ENCODE measurements at places on chromosomes 2 and 18.

DNA sequence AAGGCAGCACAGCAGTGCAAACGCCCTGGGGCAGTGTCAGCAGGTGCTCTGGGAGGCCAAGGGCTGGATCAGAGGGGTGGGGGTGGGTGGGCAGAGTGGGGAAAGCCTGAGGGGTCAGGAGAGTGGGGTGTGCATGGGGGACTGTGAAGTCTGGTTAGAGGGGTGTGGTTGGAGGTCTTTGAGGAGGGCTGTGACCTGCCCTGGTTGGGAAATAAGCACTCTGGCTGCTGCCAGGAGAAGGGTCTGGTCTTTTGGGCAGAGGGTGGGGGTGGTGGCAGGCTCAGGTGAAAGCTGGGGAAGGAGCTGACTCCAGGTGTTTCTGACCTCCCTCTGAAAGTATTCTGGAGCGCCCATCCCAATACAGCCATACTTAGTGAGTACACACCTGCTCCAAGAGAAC, 4.2 kb downstream of the ALPI start:
- DNase-seq: no peak

- no peak for DNase-seq
Observed at GRCh38 chr18:38971881-38972280, 1406.3 kb upstream of the CELF4 start.

DNA sequence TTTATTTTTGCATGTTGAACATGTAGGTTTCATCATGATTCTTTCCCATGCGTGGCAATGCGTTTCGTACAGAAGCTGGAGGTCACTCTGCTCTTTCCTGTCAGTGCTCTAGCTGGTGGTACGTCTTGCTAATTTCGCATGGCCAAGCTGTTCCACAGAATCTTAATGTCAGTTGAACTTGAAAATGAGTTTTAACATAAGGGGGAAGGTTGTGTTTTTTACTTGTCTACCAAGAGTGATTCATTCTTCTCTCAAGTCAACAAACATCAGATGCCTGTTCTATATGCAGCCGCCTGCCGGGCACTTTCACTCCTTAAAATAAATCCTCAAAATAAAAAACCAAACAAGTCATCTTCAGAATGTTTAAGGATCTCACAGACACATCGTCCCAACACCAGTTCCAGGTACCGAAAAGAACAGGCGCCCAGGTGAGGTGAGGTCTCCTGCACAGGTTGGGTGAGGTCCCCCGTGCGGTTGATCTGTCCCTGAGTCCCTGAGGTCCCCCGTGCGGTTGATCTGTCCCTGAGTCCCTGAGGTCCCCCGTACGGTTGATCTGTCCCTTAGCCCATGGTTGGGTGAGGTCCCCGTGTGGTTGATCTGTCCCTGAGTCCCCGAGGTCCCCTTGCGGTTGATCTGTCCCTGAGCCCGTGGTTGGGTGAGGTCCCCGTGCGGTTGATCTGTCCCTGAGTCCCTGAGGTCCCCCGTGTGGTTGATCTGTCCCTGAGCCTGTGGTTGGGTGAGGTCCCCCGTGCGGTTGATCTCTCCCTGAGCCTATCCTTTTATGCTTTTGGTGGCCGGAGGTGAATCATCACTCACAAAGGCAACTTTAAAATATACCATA, 57.0 kb upstream of the KCNG2 start:
- no peak for DNase-seq

DNA sequence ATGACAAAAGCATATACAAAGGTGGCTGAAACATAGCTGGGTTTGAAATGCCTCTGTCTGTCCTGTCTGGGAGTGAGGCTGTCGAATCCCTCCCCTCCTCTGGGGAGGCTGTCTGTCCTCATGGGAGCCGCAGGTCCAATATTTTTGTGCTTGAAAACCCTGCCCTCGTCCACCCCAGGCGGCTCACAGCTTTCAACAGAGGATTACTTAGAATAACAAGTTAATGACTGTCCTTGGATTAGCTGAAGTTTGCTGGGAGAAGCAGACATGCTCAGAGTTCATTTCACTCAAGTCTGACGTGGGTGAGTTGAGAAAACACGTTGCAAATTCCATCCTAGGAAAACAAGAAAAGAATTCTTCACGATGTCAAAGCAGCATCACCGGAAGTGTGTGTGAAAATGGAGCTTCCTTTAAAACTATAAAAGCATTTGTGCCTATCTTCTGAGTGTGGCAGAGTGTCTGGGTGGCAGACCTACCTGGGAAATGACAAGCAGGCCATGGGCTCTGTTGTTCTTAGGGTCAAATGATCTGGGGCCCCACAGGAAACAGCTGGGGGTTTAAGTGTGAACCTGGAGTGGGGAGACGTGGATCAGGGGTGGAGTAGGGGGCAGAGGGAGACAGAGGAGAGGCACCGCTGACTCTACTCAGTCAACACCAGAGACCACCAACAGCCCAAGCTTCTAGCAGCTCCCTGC, 77.1 kb downstream of the DDX1 start:
- DNase-seq: peak; percentile 53

DNA sequence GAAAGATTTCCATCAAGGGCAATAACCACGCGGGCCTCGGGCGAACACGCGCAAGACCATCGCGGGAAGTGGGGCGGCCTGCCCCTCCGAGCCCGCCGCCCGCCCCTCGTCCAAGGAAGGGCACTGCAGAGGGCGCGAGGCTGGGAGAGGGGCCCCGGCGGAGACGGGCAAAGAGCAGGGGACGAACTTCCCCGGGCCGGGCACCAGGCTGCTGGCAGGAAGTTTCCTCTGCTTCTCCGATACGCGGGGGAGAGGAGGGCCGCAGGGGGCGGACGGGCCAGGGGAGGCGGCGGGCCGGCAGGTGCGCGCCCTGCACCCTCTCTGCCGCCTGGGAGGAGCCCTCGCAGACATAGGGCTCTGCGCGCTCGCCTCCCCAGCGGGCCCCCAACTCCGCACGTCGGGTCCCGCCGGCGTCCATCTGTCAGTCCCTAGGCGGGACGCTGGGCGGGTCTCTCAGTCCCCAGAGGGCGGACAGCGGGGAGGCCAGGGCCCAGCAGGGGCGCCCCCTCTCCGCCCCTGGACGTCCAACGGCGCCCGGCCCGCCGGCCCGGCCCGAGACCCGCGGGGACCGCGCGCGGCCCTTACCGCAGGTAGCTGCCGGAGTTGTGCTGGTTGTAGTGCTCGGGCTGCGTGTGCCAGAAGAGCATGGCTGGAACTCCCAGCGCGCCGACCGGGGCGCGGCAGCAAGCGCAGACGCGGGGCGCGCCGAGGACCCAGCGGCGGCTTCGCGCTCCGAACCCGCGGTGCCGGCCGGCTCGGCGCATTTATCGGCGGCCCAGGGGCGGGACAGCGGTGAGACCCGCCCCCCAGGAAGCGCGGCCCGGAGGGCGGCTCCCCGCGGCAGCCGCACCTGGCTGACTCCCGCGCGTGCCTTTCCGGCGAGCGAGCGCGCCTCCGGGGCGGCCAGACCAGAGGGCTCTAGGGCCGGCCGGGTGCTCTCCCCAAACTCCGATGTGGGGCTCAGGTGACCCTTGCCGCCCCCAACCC, at the start of gene TFCP2L1:
Gene TFCP2L1, minus strand, starts transcription at position 740 of the 987 bp plus-strand sequence. Its CDS starts 93 bp downstream, at position 647.
- no peak for DNase-seq

- no peak for DNase-seq
Observed at GRCh38 chr2:230246206-230246605, 20.7 kb downstream of the SP140 start.

DNA sequence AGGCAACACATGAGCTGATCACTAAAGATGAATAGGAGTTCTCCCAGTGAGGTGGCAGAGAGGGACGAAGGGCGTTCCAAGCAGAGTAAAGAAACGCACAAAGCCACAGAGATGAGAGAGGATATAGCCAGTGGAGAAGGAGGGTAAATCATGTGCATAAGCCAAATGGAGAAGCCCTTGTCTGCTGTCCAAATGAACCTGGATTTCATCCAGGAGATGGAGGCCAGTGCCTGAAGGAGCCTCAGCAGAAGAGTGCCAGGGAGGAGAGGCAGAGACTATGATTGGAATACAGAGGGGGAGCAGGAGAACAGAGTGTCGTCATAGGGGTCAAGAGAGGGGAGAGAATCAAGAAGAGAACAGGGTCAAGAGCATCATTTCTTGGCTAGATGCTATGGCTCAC, 48.9 kb upstream of the STPG4 start:
- no peak for DNase-seq

GRCh38 chr2:175353275-175353674, 171.8 kb upstream of the ATP5MC3 start:
- DNase-seq: no peak

GRCh38 chr2:215817046-215817445, 196.3 kb downstream of the MREG start:
- DNase-seq: no peak

GRCh38 chr18:30405038-30405437, 637.5 kb downstream of the DSC3 start:
- DNase-seq: no peak

GRCh38 chr18:57915865-57916582, 112.9 kb upstream of the ATP8B1 start:
- DNase-seq: no peak

DNA sequence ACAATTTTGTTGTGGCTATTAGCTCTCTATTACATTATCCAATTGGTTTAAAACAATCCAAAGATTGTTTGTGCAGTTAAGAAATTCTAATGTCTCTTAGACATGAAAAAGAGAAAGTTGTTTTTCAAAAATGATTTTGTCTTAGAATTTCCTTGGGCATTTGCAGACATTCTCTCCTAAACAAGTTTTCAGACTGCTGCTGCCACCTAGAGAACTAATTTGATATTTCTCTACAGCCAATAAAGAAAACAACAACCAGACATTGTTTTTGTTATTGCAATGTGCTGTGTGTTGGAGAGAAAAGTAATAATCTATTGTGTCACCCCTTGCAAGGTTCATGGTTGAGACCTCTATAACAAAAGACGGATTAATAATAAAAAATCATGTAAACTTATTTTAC, 119.0 kb upstream of the SYT4 start:
- DNase-seq: no peak

- no peak for DNase-seq
Observed at GRCh38 chr2:193556766-193557470, 1362.2 kb upstream of the TMEFF2 start.

DNA sequence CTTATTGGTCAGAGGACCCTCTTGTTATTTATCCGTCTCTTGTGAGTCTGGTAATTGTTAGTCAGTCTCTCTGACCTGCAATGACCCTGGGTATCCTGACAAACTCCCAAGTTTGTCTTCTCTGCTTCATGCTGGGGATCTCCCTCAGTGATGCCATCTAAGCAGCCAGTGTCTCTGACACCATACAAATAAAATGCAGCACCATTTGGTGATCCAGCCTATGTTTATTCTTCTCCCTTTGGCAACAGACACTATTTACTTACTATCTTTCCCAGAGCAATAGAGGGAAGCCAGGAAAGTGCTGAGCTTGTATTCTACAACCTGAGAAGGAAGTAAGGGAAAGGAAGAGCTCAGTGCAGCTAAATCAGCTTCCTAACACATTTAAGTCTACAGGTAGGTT, 15.9 kb downstream of the SERPINE2 start:
- DNase-seq: peak; percentile 65

- DNase-seq: no peak
Observed at GRCh38 chr18:79241755-79242154, 154.0 kb upstream of the NFATC1 start.

DNA sequence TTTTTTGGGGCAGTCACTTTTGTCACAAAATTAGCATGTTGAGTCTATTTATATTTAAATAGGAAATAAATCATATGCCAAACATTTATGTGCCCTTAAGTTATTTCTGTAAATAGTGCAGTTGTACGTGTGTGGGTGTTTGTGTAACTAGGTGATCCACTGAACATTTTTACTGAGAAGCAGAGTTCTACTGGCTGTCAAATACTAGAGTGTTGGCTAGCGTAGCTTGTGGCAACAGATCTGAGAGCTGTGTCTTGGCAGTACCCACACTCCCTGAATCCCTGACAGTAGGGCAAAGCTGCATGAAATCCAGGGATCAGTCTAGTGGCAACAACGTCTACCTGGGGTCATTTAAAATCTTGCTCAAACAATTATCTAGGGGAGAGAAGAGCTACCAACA, 273.1 kb upstream of the SLC8A1 start:
- no peak for DNase-seq

DNA sequence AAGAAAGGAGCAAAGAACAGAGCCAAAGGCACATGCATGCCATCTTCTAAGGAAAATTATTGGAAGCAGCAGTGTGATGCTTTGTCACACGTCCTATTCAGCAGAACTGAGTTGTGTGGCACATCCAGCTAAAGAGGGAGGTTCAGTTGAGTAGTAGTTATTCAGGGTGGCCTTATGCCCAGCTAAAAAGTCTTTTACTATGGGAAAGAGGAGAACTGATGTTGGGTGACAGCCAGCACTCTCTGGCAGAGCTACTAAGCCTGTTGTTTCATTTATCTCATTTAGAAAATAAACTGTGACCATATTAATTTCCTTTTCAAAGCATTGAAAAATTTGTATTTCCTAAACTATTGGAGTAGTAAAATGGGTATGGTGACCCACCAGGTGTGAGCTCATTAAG, 18.5 kb downstream of the ITGA6 start:
- DNase-seq: no peak

GRCh38 chr2:214740867-214741395, 68.6 kb downstream of the BARD1 start:
- DNase-seq: no peak

DNA sequence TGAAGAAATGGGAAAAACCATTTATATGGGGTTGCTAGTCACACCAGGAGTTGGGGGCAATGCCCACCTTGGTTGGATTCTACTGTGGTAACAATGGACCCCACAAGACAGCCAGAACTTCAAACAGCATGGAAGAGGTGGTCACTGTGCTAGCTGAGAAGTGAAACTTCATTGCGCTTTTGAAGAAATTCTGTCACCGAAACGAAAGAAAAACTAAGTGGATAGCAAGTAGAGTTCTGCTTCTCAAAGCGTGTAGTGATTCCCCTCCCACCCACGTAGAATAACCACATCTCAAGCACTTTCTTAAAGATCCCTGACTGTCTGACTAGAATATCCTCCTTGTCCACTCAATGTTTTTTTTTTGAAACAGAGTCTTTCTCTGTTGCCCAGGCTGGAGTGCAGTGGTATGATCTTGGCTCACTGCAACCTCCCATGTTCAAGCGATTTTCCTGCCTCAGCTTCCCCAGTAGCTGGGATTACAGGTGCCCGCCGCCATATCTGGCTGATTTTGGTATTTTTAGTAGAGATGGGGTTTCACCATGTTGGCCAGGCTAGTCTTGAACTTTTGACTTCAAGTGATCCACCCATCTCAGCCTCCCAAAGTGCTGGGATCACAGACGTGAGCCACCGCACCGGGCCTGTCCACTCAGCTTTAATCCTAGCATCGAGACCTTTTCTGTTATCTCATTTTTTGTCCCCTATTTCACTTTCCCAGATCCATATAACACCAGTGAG, 30.1 kb upstream of the CCL20 start:
- DNase-seq: no peak

DNA sequence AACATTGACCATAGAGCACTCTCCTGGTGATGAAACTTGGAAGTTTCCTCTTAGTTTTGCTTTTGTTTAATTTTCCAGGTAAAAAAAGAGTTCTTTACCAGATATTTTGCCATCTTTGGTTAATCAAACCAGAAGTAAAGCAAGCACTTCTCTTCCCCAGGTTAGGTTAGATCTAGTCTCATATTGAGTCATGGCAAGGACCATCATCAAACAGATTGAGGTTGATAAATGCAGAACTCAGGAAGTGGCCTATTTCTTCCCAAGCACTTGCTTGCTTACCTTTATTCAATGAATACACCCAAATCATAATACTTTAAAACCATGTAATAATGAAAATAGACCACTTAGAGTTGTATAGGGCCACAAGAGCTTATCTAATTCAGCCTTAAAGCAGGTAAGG, 23.4 kb downstream of the DNAH6 start:
- no peak for DNase-seq
